Activated naive CD8-positive, alpha-beta T cell treated with anti-CD3 and anti-CD28 coated beads for 36 hours (primary cell): ENCODE measurements at places on chromosomes 4 and X. TPM values are rescaled to one million over a fixed set of nuclear protein-coding genes. Genes with fewer than 3 reads are reported as not detected.

The COQ2 gene
- 25.1 TPM for total RNA-seq

The FRMPD4 gene
- not detected for total RNA-seq

The PORCN gene
- 11.9 TPM for total RNA-seq

The MSANTD1 gene
- 0.24 TPM for total RNA-seq

The SRPX gene
- not detected for total RNA-seq

The FAT1 gene
- total RNA-seq, result not detected

The CXCR3 gene
- 58.5 TPM for total RNA-seq

The HGFAC gene
- not detected for total RNA-seq

The MAP7D2 gene
- total RNA-seq, result 0.90 TPM

The MEPE gene
- not detected for total RNA-seq

The WNK3 gene
- total RNA-seq, result 1.0 TPM

The SAGE1 gene
- total RNA-seq, result not detected

The CABS1 gene
- total RNA-seq, result not detected

The PNMA6F gene
- total RNA-seq, result not detected

The AWAT1 gene
- not detected for total RNA-seq

The STK32B gene
- not detected for total RNA-seq

The TMA16 gene
- total RNA-seq, result 57.4 TPM

The DUSP21 gene
- total RNA-seq, result not detected

The TLR6 gene
- total RNA-seq, result 2.9 TPM

The CT45A2 gene
- not detected for total RNA-seq

The RAB33A gene
- 22.6 TPM for total RNA-seq

The SMAD1 gene
- total RNA-seq, result 1.2 TPM

The NUP62CL gene
- total RNA-seq, result 2.5 TPM

The RAB9A gene
- 33.8 TPM for total RNA-seq

The IRS4 gene
- total RNA-seq, result not detected

The FREM3 gene
- not detected for total RNA-seq

The STARD8 gene
- 0.50 TPM for total RNA-seq

The TLR1 gene
- 1.6 TPM for total RNA-seq

The SSX2 gene
- total RNA-seq, result not detected

The CLDN2 gene
- total RNA-seq, result not detected

The F9 gene
- not detected for total RNA-seq

The MAGED4 gene
- 1.3 TPM for total RNA-seq

The LIAS gene
- total RNA-seq, result 44.1 TPM

The RIPPLY1 gene
- total RNA-seq, result not detected

The MFAP3L gene
- total RNA-seq, result 2.2 TPM

The ATOH1 gene
- total RNA-seq, result not detected

The CLTRN gene
- total RNA-seq, result 0.52 TPM

The PSAPL1 gene
- not detected for total RNA-seq

The ANK2 gene
- total RNA-seq, result 2.0 TPM

The LUZP4 gene
- total RNA-seq, result not detected

The LRAT gene
- 0.12 TPM for total RNA-seq

The FGB gene
- not detected for total RNA-seq

The GAGE13 gene
- not detected for total RNA-seq

The PNMA5 gene
- not detected for total RNA-seq

The ANOS1 gene
- not detected for total RNA-seq

The C4orf36 gene
- not detected for total RNA-seq

The NAT8L gene
- 0.56 TPM for total RNA-seq

The RXFP1 gene
- not detected for total RNA-seq

The GAGE12G gene
- total RNA-seq, result not detected

The TSPAN5 gene
- total RNA-seq, result 13.7 TPM

The STPG2 gene
- total RNA-seq, result not detected

The NR3C2 gene
- total RNA-seq, result 6.2 TPM

The MAGEA2B gene
- total RNA-seq, result not detected

The POLN gene
- total RNA-seq, result 1.0 TPM

The TSPAN6 gene
- 0.43 TPM for total RNA-seq

The CCDC160 gene
- not detected for total RNA-seq

The HS3ST1 gene
- 0.04 TPM for total RNA-seq

The ITM2A gene
- 53.4 TPM for total RNA-seq

The MAGEA12 gene
- total RNA-seq, result not detected
